ENCODE measurements at places on chromosomes 2 and 18.
A peak's percentile ranks its signal among the peaks of the same experiment; 100 is the strongest.

DNA sequence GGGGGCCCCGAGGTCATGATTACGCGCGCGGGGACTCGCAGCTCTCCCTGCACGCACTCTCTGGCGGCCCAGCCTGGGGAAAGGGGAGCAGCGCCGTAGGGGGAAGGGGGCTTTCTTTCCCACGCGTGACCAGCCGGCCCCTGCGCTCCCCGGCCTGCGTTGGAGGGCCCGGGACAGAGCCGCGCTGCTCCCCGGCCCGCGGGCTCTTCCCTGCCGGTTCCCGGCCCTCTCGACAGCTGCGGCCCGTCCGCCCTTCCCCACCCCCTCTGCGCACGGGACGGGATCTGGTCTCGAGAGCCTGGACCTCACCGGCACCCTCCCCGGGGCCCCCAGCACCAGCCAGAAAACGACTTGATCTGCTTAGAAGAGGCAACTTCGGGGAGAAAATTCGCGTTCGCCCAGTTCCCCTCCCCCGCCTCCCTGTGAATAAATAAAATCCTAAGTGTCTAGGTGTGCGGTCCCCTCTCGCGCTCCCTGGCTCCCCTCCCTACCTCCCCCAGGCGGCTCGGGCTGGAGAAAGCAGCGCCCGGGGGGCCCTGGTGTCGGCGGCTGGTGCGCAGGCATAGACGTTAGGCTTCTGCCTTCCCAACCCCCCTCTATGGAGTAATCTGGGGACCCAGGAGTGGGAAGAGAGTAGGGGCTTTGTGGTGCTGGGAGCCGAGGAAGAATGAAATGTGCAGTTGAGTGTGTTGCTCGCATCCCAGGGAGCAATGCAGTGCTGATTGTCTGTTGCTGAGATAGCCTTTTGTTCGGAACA, 803 bp upstream of the FIGN start:
- no peak for DNase-seq

GRCh38 chr2:25301453-25302352, 40.0 kb downstream of the DNMT3A start:
- DNase-seq, result no peak

DNA sequence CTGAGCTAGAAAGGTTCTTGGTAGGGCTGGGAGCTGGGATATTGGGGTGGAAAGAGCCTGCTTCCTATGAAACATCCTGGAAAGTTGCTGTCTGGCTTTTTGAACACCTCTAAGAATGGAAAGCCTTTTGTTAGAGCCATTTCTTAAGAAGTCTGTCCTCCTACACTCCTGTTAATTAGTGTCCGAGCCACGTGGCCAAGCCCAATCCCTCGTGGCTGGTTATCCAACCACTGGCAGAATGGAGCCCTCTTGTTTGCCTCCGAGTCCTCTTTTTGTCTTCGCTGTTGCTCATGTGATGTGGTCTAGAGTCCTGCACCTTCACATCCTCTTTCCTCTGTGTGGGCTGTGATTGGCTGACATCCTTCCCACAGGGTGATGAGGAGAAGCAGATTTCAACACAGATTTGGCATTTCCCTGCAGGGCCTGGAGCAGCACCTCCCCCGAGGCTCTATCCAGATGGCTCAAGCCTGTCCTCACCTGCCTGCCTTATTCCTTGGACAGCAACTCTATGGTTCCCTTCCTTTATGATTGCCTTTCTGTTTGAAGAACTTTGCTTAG, 8.2 kb upstream of the TOGARAM2 start:
- DNase-seq, result no peak

GRCh38 chr2:106353676-106354075, 114.5 kb downstream of the RGPD3 start:
- no peak for DNase-seq

GRCh38 chr2:26786207-26787028, 562 bp downstream of the CENPA start:
- no peak for DNase-seq

- DNase-seq, result no peak
Measured at GRCh38 chr18:53701697-53702096, 522.8 kb downstream of the MBD2 start.

DNA sequence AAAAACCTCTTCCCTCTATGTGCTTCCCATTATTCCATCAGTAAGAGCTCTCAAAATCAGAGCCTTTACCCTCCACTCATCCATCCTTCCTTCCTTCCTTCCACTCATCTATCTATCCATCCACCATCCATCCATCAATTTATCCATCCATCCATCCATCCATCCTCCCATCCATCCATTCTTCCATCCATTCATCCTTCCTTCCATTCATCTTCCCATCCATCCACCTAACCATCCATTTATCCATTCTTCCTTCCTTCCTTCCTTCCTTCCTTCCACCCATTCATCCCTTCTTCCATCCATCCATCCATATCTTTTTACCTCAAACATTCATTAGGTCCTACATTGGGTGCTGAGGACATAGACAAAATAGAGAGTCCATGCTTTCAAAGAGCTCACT, 19.4 kb upstream of the KCNF1 start:
- no peak for DNase-seq

GRCh38 chr2:25597881-25598280, 75.5 kb downstream of the DTNB start:
- DNase-seq, result no peak

- no peak for DNase-seq
Measured at GRCh38 chr2:192060161-192060560, 134.6 kb downstream of the TMEFF2 start.

DNA sequence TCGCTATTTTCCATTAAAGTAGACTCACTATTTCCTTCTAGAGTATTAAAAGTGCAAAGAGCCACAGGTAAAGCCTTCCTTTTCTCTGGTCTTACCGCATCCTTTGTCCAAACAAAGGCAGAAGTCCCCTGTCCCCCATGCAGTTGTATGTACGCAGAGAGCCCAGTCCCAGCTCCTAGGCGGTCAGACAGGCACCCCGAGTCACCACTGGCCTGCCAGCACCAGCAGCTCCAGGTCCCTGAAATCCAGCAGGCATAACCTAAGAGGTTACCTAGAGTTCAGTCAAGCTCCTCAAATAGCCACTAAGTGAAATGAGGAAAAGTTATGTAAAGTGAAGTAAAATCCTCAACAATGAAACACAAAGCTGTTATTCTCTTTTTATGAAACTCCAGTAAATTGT, 60.4 kb upstream of the TWIST2 start:
- DNase-seq, result no peak

- no peak for DNase-seq
Measured at GRCh38 chr2:17536416-17536815, 4.1 kb upstream of the VSNL1 start.

- no peak for DNase-seq
Measured at GRCh38 chr2:55235724-55236538, 3.4 kb downstream of the RPS27A start.

GRCh38 chr2:132627536-132627935, 42.5 kb downstream of the LYPD1 start:
- DNase-seq, result no peak

DNA sequence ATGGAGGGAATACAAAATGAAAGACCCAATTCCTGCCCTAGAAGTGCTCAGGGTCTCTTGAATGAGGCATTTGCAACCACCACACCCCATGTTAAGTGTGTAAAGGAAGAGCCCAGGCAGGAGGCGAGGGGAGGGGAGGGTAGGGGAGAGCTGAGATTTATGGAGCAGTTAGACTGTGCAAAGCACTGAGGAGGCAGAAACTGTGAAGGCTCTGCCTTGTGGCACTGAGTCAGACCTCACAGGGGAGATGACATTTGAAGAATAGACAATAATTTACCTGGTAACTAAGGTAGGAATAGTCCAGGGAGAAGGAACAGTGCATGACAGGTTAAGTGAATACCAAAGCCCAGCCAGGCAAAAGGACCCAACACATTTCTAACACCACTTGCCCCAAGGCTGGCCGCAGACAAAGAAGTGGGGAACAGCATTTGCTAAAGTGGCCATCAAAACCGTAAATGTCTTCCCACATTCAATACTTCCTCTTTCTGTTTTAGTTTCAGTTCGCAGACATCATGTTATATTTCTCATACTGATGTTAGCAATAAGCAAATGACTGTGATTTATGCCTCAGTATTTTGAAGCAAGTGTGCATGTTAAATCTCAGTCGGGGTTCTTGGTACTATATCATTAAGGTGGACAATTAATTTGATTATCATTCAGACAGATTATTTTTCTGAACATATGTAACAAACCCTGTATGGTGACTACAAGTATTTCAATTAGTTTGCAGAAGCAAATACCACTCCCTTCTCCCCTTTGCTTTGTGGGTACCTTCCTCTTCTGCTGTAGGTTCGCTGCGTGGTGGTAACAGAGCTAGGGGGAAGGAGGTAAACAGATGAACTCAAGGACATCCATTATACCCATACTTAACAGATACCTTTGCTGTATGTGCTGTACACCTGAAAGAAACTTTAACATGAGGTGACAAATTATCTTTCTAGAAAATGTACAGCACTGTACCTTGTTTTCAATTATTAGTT, 27.5 kb downstream of the CDH20 start:
- no peak for DNase-seq

- DNase-seq, result no peak
Measured at GRCh38 chr2:32718752-32719151, 90.9 kb downstream of the TTC27 start.

GRCh38 chr2:234548695-234549420, 52.0 kb upstream of the ARL4C start:
- no peak for DNase-seq

DNA sequence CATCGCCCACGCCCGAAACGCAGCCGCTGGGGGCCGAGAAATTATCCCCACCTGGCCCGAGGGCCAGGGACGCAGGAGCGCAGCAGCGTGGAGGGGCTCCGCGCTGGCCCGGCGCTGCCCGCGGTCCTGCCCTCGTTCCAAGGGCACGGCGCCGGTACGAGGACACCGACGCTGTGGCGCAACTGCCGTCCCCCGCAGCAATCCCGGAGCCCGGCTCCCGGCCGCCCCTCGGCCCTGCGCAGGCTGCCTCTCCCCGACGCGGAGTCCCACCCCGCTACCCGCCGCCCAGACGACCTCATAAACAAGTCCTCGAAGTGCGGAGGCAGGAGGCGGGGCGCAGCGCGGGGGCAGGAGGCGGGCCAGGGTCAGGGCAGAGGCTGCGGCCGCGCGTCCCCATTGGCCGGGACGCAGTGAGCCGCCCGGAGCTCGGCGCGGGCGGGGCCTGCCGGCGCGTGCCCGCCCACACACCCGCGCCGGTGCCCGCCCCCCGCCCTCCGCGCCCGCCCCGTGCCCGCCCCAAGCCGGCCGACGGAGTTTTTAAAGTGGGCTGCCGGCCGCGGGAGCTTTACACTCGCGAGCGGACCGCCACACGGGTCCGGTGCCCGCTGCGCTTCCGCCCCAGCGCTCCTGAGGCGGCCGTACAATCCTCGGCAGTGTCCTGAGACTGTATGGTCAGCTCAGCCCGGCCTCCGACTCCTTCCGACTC, at the start of gene EPAS1:
Gene EPAS1, plus strand, starts transcription at position 568 of the 706 bp plus-strand sequence. CDS start 505 bp downstream, outside the sequence.
- DNase-seq, result peak; percentile 81

GRCh38 chr2:53177327-53177726, 590.3 kb upstream of the CHAC2 start:
- no peak for DNase-seq

GRCh38 chr2:196638765-196639164, 750 bp upstream of the CCDC150 start:
- no peak for DNase-seq

DNA sequence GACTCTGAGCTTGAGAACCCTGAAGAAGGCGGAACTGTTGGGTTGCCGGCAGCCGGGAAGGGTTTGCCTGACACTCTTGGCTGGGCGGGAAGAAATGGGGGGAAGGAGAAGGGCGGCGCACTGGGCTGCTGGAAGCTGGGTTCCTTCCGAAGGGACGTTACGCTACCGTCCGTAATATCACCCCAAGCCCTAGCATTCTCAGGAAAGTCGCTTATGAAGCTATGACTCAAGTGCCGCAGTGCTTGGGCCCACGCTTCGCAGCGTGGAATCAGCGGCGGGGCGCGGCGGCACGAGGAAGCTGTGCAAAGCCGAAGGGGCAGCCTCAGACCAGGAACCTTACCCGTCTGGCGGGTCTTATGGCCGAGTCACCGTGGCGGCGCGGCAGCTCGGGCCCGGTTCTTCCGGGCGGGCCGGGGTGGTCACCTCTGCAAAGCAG, 50.2 kb upstream of the SIGLEC15 start:
- DNase-seq, result peak; percentile 39

DNA sequence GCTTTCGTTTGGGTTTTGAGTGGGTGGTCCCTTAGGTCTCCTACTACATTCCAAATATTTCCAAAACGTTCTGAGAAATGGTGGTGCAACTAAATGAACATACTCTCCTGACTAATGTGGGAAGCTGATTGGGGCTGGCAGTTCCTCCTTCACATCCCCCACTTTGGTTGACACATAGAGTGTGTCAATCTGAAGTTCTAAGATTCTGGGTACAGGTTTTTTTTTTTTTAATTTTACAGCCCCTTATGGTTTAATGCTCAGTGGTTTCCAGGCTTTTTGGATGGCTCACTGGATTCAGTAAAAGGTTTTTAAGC, 58.4 kb upstream of the ITGB6 start:
- DNase-seq, result no peak

DNA sequence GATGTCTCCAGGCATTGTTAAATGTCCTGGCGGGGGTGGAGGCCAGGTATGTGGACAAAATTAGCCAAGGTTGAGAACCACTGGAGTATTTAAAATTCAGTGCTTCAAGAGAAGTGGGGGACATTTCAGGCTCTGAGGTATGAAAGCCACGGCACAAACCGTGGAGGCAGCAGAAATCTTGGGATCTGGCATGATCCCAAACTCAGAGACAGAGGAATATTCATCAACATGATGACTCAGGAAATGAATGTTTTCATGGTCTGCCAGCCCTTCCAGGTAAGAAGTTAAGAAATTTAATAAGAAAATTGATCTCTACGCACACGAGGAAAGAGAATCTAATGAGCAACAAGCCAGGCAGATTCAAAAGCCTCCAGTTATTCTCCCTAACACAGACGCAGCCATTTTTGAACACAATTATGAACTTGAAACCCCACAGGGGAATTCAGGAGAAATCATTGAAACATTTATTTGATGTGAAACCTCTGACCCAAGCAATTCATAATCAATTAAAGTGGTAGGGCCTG, 11.3 kb upstream of the GRP start:
- no peak for DNase-seq

- no peak for DNase-seq
Measured at GRCh38 chr2:6941299-6942046, 24.3 kb downstream of the RNF144A start.

GRCh38 chr2:19857806-19858205, 44.0 kb downstream of the TTC32 start:
- DNase-seq, result no peak
